Kidney epithelial cell (primary cell): ENCODE measurements at places on chromosomes 13 and 19. TPM values are rescaled to one million over a fixed set of nuclear protein-coding genes. Genes with fewer than 3 reads are reported as not detected.

OLFM2 gene
- total RNA-seq, result 15.8 and 18.0 TPM in 2 replicates

ZNF613 gene
- 3.4 and 5.8 TPM in 2 replicates for total RNA-seq

NFILZ gene
- total RNA-seq, result not detected in 2 replicates

CGB1 gene
- 13.7 and 15.3 TPM in 2 replicates for total RNA-seq

RNF113B gene
- total RNA-seq, result not detected in 2 replicates

DNA sequence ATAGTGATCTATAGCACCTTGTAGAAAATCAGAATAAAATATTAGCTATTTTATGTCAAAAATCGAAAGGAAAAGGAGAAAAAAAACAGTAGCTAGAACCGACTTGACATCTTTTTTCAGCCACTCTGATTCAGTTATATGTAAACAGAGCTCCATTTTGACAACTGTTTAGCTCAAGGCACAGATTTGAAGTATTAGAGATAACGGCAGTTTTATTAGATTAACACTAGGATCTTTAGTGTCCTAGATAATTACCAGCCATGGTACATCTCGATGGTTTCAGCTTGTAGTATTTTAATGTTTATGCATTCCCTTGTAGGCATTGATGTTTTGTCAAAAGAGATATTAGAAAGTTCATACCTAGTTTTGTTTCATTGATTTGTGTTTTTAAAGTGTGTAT, 67.3 kb downstream of the PCDH17 start:
- DNase-seq, result no peak

DNA sequence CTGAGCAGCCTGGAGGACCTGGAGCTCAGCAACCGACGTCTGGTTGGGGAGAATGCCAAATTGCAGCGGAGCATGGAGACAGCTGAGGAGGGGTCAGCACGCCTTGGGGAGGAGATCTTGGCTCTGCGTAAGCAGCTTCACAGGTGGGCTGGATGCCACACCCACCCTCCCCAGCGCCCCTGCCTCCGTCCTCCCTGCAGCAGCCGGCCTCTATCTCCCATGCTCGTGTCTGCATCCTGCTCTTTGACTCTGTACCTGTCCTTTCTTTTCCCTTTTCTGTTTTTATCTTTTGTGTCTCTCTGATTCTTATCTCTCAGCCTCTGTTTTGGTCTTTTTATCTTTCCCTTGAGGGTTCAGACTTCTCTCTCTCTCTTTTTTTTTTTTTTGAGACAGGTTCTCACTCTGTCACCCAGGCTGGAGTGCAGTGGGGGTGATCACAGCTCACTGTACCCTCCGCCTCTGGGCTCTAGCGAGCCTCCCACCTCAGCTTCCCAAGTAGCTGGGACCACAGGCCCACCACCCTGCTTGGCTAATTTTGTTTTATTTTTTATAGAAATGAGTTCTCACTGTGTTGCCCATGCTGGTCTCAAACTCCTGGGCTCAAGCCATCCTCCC, 10.1 kb downstream of the KASH5 start:
- DNase-seq, result no peak

DNA sequence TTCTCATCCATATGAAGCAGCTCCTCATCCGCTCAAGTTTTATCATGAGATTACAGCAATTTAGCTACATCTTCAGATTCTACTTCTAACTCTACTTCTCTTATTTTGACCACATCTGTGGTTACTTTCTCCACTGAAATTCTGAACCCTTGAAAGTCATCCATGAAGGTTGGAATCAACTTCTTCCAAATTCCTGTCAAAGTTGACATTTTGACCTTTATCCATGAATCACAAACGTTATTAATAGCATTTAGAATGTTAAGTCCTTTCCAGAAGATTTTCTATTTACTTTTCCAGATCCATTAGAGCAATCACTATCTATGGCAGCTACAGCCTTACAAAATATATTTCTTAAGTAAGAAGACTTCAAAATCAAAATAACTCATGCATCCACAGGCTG, 421.7 kb upstream of the GPC6 start:
- no peak for DNase-seq

DNA sequence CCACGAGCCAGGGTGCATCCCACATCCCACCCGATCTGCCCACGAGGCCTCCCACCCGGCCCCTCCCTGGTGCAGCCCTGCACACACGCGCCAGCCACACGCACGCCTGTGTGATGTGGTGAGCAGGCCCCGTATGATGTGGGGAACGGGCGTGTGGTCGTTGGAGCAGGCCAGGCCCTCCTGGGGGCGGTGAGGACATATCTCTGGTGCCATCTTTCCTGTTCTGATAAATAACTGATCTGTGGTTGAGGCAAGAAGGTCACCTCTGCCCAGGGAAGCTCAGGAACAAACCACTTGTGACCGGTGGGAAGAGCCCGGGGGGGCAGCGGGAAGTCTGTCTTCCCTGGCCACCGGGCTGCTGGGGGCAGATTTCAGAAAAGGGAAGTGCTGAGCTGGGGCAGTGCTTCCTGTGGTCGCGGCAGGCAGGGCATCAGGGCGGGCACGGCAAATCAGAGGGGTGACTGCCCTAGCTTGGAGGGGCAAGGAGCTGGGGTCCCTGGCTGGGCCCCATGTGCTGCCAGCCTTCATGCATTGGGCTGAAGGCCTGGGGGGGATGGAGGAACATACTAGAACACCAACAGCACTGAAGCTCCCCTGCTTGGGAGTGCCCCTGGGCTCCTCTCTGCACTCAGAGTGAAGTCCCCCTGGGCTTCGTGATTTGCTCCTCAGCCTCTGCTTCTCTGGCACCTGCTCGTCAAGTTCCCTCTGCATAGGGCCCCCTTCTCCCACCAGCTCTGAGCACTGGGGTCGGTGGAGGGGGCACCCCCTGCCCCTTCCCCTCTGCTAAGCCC, 35.2 kb upstream of the SLC7A10 start:
- no peak for DNase-seq

DNA sequence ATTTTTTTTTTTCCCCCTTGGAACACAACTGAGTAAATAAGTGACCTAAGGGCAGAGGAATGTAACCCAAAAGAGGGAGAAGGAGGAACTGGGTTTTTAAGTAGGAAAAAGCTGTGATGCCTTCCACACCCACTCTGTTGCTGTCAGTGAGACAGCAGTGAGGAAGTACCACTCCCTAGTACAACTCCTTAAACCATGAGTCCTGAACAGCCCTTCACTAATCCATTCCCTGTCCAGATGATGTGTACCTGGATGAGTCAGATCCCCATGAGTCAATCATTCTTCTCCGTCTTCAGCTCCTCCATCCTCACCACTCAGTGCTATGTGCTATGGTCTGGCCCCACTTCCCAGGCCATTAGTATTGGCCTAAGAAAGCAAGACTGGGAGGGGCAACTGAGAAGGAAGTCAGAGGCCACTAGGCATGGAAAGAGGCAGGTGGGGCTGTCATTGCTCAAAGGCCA, 12.9 kb upstream of the CXCL17 start:
- DNase-seq, result peak; percentile 41

GRCh38 chr13:106906426-106906996, 338.6 kb upstream of the ARGLU1 start:
- DNase-seq, result no peak

- peak; percentile 57 for DNase-seq
These were observed 1.7 kb downstream of the DPY19L3 start for GRCh38 chr19:32407004-32407992.

DNA sequence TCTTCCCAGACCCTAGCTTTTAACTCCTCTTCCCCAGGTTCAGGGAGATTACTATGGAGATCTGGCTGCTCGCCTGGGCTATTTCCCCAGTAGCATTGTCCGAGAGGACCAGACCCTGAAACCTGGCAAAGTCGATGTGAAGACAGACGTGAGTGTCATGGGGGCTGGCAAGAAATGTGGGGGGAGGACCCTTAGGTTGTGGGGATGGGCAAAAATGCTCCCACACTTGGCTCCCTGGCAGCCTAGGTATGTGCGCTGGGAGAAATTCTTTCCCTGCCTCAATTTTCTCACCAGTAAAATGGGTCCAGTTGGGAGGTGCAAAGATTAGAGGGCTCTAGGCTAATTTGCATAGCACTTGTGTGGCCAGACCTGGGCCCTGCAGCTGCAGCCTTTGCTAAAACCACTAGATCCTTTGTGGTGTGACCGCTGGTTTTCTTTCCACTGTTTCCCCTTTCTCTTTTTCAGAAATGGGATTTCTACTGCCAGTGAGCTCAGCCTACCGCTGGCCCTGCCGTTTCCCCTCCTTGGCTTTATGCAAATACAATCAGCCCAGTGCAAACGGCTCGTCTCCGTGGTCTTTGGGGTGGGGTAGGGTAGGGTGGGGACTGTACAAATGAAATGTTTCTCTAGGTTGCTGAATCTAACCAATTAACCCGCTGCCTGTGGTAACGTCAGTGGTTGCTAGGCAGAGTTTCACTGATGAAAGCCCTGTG, 959 bp upstream of the RAB4B start:
- peak; percentile 79 for DNase-seq

- DNase-seq, result no peak
These were observed 4.3 kb downstream of the USF2 start for GRCh38 chr19:35272954-35273649.
